MV-4-11 (cell line): ENCODE measurements at places on chromosomes 5 and 9.
A peak's percentile ranks its signal among the peaks of the same experiment; 100 is the strongest.

GRCh38 chr5:41346609-41347008 lies 133.3 kb upstream of the C6 start:
- DNase-seq: peak; percentile 7

- DNase-seq: peak; percentile 47
Measured at GRCh38 chr5:159094745-159095144, 5.0 kb downstream of the EBF1 start.

DNA sequence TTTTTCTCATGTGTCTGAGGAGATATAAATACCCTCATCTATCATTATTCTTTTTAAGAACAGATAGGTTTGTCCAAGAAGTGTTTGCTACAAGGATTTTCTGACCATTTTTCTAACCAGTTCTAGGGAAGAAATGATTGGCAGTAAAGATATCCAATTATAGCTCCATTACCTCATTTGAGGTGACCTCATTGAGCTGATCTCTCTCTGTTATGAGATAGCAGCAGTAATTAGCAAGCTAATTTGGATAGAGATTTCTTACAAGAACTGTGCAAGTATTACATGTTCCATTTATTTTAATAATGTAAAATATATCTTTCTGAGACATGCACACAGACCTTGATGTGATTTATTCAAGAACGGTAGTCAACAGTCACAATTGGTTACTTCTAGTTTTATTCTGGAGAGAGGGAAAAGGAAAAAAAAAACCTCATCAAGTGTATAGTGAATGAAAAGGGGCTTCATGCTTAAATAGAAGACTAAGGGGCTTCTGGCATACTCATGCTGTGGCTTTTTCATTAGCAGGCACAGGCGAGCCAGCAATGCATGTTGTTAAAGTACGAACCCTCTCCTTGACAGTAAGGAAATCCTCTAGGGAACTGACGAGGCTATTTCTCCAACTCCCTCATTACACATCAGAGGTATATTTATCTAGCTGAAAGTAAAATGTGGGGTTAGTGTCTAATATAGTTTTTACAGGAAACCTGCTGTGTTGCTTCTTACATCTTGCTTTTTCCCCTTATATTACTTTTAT lies 127.3 kb downstream of the NUDT12 start:
- no peak for DNase-seq

- peak; percentile 67 for DNase-seq
Measured at GRCh38 chr5:42889311-42889933, 77.7 kb upstream of the SELENOP start.

DNA sequence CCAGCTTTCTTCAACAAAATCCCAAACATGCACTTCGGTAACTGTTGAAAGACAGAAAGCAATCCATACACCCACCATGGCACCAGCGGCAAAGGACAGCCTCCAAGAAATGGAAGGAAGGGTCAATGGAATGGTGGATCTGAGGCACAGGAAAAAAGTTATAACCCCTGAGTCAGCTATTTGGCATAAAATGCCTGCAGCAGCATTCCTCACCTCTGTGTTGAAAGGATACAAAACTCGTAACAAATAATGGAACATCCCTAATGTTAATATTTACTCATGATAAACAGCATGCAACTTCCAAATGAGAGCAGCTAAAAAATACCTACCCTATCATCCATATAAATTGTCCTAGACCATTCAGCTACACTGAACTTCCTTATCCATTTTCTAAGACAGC lies 9.4 kb downstream of the FBXW11 start:
- no peak for DNase-seq
